ENCODE measurements at places on chromosomes 16 and 17. TPM values are rescaled to one million over a fixed set of nuclear protein-coding genes. Genes with fewer than 3 reads are reported as not detected.
A peak's percentile ranks its signal among the peaks of the same experiment; 100 is the strongest.

DNA sequence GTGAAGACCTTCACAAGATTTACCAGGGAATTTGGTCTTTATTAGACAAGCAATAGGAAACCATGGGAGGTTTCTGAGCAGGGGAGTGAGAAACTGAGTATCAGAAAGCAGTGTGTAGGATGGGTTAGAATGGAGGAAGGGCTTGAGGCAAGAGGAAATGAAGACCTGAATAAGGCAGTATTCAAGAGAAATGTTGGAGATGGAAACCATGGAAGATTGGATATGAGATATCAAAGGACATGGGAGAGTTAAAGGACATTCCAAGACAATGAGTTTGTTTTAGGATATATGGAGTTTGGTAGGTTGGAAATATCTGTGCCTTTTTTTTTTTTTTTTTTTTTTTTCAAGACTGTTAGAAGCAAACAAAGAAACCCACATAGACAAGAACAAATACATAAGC lies 21.3 kb upstream of the FAM20A start:
- DNase-seq, result no peak

- DNase-seq, result no peak
These were observed 214.3 kb upstream of the CDH5 start for GRCh38 chr16:66152181-66152580.

Gene CES4A
- 11.9 TPM for total RNA-seq

- no peak for DNase-seq
These were observed 563 bp downstream of the METRNL start for GRCh38 chr17:83079766-83080578.

DNA sequence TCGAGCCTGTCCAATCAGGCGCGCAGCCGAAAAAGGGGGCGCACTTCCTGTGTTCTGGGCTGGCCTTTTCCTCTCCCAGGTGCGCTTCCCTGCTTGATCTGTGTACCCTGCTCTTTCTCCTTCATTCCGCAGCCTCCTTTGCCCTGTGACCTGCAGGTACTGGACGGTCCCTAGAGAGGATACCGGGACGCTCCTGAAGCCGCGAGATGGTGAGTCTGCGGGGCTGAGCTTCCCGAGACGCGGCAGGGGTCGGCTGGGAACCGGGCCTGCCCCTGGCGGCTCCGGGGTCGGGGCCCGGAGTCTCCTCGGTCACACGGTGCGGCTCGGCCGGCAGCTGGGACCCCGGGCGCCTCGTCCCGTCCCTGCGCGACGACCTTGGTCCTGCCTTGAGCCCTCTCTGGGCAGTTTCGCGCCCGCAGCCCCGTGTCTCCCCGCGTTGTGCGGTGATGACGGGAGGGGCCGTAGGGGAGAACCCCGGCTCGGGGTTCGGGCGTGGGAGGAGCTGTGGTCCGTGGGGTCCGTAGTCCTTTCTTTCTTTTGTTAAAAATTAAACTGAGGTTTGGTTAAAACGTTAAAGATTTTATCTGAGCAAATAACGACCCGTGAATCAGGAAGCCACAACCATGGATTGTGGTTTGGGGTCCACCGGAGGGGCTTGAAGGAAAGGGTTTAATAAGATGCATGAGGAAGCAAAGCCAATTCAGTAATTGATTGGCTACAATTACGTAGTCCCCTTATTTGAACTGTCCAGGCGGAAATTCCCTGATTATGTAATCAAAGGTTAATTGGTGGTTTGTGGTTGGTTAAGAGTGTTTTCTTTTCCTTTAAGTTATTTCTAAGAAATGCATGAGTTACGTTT lies 172.8 kb upstream of the ZNF267 start:
- DNase-seq, result peak; percentile 88

DNA sequence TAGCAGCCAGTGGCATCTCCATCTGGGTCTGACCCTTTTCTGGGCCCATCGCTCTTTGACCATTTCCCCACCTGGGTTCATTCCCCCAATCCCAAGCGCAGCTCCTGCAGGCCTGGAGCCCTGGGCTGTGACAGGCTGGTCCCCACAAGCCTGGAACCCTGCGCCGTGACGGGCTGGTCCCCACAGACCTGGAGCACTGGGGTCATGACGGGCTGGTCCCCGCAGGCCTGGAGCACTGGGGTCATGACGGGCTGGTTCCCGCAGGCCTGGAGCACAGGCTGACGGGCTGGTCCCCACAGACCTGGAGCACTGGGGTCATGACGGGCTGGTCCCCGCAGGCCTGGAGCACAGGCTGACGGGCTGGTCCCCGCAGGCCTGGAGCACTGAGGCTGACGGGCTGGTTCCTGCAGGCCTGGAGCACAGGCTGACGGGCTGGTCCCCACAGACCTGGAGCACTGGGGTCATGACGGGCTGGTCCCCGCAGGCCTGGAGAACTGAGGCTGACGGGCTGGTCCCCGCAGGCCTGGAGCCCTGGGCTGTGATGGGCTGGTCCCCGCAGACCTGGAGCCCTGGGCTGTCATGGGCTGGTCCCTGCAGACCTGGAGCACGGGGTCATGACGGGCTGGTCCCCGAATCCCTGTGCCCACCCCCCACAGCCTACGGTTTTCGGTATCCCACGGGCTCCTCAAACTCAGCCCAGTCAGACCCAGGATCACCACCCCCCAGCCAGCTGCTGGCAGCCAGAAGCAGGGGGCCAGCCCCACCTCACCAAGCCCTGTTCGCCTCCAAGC lies 16.6 kb downstream of the TMC6 start:
- no peak for DNase-seq

Gene SCN4A
- total RNA-seq, result 0.22 TPM

Gene PYDC1
- not detected for total RNA-seq

GRCh38 chr16:20257234-20257633 lies 70.1 kb downstream of the GP2 start:
- DNase-seq, result no peak

GRCh38 chr16:28494121-28494851 lies at the start of gene APOBR:
Gene APOBR (plus strand): TSS chr16:28494643. CDS start chr16:28494682, 39 bp downstream.
- DNase-seq, result peak; percentile 90

Gene AMZ2
- total RNA-seq, result 97.4 TPM
